CD4-positive, alpha-beta T cell treated with Interleukin-17A for 4 hours (primary cell): ENCODE measurements at places on chromosomes 6 and 20.

DNA sequence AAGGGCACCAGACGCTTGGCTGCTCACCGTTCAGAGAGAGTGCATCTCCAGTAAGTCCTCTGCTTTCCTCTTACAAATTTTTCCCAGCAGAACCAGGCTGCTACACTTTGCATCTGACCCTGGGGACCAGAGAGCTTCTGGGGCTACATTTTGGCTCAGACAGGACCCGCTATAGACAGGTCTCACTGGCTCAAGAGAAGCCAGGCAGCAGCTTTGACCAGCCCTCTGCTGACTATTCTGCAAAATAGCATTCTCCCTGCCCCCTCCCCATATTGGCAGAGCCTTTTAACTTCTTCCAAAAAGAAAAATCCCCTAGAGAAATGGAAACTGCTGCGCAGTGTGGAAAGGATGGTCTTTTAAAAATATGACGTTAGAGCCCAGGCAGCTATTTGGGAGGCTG, 37.2 kb downstream of the CPXM1 start:
- no peak for DNase-seq

GRCh38 chr6:159679091-159680077, 13.7 kb downstream of the SOD2 start:
- no peak for DNase-seq

- no peak for DNase-seq
These were observed 603.9 kb downstream of the HDGFL1 start for GRCh38 chr6:23173234-23173633.

DNA sequence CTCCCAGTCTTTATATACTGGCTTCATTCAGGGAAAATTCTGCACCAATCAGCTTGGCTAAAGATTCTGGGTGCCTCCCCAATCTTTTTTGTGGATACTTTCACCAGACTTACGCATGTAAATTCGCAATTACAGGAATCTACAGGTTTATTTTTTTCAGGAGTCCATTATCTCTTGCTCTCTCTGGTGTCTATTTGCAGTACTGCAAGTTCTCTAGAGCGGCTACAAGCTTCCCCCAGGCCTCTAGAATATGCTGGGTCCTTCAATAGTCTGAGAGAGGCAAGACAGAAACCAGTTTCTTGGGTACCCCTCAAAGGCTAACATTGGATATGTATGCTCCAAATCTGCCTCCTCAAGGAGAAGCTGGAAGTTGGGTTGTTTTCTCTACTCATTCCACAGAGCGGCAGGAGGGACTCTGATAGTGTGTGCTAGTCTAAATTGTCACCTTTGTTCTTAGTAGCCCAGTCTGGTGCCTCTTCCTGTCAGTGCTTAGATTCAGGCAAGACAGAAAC, 58.5 kb downstream of the SUN5 start:
- DNase-seq: peak; percentile 45

GRCh38 chr6:156046268-156046665, 590.6 kb upstream of the NOX3 start:
- no peak for DNase-seq

DNA sequence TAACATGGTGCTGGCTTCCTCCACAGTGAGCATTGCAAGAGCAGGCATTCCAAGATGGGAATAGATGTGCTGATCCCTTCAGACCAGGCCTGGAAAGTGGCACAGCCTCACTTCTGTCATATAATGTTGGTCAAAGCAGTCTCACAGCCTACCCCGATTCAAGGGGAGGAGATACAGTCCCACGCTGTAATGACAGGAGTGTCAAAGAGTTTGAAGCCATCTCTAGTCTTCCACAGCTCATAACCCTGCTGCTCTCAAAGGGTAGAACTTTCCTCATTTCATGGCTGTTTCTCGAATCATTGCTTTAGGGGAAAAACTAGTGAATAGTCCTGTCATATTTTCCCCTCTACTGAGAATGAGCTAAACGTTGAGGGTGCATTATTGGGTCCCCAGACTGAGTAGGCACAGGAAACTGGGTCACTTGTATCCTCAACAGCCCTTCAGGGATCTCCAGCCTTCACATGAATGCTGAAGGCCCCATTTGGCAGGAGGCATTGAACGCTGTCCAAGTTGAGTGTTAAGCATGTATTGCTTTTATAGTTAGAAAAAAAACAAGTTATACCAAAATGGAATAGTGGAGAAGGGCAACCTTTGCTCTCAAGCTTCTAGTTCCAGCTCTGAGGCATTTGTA, 27.3 kb downstream of the DTD1 start:
- DNase-seq: no peak

GRCh38 chr6:105850261-105851112, 235.6 kb upstream of the PRDM1 start:
- no peak for DNase-seq

DNA sequence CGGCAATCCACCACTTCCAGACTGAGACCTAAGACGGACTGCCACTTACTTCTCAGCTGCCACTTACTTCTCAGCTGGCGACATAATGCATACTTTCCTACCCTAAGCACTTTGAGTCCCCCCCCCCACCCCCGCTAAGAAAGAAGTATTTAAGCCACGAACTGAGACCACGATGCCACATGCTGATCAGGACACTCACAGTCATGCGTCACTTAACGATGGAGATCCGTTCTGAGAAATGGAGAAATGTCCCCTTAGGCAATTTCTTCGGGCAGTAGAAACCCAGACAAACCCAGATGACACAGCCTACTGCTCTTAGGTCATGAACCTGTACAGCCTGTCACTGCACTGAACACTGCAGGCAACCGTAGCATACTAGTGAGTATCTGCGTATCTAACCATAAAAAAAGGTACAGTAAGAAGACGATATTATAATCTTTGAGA, 690 bp downstream of the IFNGR1 start:
- peak; percentile 52 for DNase-seq

- DNase-seq: peak; percentile 21
These were observed 778 bp downstream of the PSMG4 start for GRCh38 chr6:3259491-3259958.

DNA sequence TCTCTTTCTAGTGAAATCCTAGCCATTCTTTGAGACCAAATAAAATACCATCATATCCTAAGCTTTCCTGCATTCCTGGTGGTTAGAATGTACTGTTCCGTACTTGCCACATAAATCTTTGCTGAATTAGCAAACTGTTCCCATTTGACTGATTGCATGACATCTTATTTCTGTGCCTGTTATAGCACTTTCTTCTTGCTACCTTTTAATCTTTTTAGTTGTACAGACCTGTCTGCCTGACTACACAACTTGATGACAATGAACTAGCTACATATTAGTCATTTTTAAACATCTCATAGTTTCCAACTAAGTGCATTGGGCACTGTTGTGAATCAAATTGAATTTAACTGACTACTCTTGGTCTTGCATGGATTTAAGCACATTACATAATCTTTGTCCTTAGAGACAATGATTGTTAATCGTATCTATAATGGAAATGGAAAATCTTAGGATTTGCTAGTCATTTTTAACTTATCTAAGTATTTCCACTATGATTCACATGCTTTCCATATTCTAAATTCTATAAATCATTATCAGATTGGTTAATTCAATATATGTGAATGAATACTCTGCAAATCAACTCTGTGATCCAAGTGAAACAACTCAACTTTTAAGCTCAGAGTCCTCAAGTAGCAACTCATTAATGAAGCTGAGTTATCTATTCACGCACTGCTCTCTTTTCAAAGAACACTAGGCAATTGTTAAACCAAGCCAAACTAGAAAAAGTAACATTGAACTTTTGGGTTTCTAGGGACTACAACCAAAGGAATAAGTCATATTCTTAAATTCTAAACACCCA, 109.0 kb downstream of the TNFRSF21 start:
- no peak for DNase-seq

- DNase-seq: no peak
These were observed 476.8 kb upstream of the ADGRB3 start for GRCh38 chr6:68158256-68158655.

- DNase-seq: no peak
These were observed 141.2 kb upstream of the HCRTR2 start for GRCh38 chr6:55033016-55033546.

GRCh38 chr20:18403269-18403668, 63.6 kb downstream of the DZANK1 start:
- DNase-seq: no peak

DNA sequence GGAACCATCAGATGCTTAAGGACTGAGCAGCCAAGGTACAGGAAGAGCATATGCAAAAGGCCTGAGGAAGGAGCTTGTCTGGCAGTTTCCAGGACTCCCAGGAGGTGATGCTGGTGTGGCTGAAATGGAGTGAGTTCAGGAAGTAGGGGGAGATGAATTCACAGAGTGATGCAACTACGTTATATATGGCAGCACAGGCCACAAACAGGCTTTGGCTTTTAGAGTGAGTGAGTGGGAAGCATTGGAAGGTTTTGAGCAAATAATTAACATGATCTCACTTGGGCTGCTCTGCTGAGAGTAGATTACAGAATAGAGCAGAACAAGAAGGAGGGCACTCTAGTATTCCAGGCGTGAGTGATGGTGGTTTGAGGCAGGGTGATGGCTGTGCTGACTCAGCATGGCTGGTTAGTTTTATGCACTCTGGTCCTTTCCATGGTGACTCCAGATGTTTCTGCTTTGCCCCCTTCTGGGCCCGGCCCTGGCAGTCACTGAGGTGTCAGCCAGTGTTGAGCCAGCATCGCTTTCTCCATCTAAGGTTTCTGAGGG, 6.5 kb downstream of the BTN2A2 start:
- DNase-seq: no peak

DNA sequence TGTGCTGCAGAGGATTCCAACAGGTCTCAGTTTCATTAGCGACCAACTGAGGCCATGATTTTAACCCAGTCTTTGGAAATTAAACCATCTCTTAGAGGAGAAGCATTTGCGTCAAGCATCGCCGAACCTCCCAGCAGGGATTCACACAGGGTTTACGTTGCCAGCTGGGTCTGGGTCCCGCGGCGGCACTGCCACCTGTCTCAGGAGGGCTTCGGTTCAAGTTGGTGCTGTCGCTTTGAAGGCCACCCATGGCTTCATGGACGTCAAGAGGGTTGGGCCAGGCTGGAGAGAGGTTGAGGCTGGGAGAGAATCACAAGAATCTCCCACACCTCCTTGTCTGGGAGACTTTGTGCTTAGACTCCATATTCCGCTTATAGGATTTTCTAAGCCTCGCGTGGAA, 43.0 kb upstream of the FRMD1 start:
- DNase-seq: no peak

- no peak for DNase-seq
These were observed 181.9 kb downstream of the HAO1 start for GRCh38 chr20:7758406-7758805.

DNA sequence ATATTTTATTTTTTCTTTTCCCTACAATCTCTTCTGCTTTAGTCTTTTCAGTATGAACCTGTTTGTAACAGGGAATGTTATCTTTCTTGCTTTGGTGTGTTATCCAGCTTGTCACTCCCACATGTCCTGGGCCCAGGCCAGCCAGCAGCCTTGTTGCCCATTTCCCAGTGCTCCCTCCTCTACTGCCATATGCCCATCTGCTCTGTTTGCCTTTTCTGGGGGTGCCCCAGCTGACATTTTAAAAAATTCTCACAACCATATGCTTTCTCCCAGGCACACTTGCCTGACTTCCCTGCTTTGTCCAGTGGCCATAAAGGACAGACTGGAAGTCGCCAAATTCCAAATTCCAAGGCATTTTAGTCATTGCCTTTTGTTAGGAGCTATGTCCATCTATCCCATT, 23.6 kb upstream of the LMBRD1 start:
- no peak for DNase-seq

- peak; percentile 59 for DNase-seq
These were observed 417 bp upstream of the PXDC1 start for GRCh38 chr6:3751730-3752530.

DNA sequence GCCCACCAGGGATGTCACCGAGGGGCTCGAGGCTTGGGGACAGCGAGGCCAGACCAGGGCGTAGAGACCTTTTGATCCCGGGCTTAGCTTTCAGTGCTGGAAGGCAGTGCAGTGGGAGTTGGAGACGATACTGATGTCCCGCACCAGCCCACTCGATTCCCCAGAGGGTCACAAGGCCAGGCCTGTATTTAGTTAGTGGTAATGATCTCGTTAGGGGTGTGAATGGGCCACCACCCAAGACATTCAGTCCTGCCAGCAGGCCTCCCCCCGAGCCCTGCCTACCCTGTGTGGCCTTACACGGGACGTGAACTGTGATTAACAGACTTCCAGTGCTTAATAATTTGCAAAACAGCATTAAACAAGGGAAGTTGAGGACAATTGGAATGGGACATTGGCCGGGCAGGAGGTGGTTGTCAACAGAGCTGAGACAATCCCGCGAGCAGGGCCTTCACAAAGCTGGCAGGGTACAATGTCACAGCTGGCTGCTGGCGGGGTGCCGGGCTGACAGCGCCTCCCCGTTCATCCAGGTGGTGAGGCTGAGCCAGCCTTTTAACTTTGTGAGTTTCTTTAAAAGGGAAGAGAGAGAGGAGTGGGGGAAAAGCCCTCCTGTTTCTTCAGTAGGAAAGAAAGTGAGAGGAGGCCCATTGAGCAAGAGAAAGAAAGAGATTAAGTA, 175.3 kb upstream of the RALGAPA2 start:
- DNase-seq: no peak

GRCh38 chr20:59153355-59153681, 10.3 kb upstream of the ZNF831 start:
- no peak for DNase-seq

DNA sequence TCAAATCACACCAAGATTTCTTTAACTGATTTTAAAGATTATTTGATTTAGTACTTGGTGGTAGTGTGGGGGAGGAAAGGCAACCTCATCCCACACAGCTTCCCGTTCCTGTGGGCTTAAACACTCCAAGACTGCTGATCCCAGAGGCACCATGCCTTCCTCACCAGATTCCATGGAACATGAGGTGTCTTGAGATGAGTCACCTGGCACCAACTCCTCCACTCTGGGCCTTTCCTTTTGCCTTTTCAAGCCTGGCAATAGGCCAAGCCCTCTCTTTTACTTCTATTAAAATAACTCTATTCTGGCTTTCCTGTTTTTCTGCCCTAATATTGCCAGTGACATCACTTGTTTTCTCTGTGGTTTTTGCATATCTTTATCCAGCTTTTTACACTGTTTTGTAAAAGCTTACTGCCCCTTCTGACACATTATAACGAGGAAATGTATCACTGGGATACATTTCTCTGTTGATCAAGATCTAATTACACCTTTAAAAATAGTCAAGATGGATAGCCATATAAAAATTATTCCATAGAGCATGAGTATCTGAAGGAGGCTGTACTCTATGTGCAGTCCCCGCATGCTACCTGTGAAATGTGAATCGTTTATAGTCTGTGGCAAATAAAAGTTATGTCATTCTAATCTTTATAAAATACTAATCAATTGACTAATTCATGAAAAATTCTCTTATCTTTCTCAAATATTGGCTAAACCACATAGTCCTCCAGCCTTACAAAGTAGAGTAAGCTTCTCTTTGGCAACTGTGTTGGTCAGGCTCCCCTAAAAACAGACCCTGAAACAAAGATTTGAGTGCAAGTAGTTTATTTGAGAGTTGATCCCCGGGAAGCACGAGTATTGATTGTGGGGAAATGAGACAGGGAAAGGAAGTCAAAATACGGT, 257.8 kb upstream of the KCNQ5 start:
- no peak for DNase-seq

- no peak for DNase-seq
These were observed 185.2 kb upstream of the EXOC2 start for GRCh38 chr6:878179-878578.

GRCh38 chr6:5766260-5766659, 240.5 kb downstream of the NRN1 start:
- no peak for DNase-seq
